ENCODE measurements at places on chromosomes 1 and 21.
A peak's percentile ranks its signal among the peaks of the same experiment; 100 is the strongest.

DNA sequence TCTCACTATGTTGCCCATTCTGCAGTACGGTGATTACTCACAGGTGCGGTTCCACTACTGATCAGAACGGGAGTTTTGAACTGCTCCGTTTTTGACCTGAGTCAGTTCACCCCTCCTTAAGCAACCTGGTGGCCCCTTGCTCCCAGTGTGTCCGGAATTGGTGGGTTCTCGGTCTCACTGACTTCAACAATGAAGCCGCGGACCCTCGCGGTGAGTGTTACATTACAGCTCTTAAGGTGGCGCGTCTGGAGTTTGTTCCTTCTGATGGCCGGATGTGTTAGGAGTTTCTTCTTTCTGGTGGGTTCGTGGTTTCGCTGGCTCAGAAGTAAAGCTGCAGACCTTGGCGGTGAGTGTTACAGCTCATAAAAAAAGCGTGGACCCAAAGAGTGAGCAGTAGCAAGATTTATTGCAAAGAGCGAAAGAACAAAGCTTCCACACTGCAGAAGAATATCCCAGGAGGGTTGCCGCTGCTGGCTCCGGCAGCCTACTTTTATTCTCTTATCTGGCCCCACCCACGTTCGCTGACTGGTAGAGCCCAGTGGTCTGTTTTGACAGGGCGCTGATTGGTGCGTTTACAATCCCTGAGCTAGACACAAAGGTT, 17.6 kb upstream of the PARP1 start:
- no peak for DNase-seq

DNA sequence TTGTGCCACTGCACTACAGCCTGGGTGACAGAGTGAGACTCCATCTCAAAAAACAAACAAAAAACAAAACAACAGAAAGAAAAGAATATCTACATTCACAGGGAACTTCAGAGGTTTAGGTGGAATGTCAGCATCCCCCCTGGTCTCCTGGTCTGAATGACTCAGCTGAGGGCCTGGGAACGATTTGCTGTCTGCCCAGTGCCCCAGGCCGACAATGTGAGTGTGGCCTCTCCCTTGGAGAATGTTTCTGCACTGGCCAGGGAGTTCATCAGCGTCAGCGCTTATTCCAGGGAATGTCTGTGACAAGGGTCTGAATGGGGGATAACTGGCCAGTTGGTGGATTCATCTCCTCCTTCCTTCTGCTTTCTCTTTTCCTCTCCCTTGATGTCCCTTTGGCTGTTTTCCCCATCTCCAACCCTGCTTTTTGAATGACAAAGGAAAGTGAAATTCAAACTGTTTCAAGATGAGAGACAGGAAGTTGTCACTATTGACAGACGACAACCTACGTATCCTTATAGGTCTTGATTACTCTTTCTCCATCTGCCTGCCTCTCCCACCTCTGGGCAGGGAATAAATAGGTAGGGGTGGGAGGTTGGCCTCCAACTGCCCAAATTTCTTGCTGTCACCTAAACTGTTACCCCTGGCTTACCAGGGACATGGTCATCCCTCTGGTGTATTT, 213.1 kb downstream of the HHAT start:
- no peak for DNase-seq

DNA sequence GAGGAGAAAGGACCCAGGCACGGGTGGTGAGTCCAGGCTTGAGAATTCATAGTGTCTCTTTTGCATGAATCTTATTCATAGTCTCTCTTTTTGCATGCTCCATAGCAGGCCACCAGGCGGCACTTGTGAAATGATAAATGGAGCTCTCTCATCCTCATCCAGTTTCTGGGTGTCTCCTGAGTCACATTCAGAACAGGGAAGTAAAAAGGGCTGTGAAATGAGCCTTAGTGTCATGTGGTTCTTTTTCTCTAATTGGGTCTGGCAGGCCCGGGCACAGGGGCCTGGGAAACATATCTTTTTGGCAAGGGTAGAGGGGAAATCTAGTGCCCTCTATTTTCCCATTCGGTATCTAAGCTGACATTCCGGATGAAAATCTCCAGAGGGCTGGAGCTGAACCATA, 19.1 kb upstream of the NCF2 start:
- no peak for DNase-seq

GRCh38 chr1:30295266-30295665, 428.1 kb downstream of the MATN1 start:
- no peak for DNase-seq

- DNase-seq: no peak
Observed at GRCh38 chr21:16815243-16815642, 697.6 kb upstream of the CXADR start.

DNA sequence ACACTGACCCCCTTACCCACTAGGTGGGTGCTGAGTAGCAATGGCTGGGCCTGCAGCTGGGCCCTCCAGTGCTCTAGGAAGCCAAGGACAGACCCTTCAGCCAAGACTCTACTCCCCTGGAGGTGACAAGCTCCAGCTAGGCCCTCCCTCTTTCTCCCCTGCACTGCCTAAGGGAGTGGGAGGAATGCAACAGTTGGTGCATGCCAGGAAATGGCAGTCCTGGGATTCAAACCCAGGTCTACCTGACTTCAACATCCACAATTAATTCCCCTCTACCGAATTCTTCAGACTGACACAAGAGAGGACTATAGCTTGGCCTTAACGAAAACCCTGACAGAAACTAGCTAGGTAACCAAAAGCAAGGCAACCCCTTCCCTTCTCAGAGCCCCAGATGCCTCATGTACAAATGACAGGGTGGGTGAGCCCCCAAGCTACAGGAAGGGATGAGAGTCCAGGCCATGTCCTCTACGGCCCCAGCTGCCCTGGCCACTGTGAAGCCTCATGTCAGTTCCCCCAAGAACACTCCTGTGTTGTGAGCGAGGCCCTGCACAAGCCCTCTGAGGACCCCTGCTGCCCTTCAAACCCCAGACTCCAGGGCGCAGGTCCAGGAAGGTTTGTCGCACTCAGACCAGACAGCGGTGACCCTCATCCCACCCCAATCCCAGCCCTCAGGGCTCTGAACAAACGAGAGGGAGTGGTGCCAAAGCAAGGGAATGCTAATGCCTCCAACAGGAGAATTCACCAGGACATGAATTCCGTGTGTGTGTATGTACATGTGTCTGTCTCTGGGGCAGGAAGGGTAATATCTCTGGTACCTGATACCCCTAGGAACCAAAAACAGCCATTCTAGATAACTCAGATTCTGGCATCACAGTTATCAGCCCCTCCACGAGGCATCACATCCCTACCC, 92.3 kb downstream of the MRPL37 start:
- no peak for DNase-seq

DNA sequence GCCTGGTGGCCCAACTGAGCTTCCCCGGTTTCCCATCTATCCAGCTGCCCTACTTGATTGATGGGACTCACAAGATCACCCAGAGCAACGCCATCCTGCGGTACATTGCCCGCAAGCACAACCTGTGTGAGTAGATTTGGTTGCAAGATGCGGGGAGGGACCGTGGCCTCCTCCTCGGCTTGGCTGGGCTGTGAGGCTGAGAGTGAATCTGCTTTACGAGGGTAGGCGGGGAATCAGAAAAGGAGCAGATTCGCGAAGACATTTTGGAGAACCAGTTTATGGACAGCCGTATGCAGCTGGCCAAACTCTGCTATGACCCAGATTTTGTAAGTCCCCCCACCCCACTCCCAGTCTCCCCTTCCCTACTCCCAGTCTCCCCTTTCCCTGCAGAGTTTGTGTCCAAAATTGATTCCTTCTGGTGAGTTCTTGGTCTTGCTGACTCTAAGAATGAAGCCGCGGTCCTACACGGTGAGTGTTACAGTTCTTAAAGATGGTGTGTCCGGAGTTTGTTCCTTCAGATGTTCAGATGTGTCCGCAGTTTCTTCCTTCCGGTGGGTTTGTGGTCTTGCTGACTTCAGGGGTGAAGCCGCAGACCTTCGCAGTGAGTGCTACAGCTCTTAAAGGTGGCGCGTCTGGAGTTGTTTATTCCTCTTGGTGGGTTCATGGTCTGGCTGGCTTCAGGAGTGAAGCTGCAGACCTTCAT, 1.5 kb downstream of the GSTM2 start:
- DNase-seq: no peak

DNA sequence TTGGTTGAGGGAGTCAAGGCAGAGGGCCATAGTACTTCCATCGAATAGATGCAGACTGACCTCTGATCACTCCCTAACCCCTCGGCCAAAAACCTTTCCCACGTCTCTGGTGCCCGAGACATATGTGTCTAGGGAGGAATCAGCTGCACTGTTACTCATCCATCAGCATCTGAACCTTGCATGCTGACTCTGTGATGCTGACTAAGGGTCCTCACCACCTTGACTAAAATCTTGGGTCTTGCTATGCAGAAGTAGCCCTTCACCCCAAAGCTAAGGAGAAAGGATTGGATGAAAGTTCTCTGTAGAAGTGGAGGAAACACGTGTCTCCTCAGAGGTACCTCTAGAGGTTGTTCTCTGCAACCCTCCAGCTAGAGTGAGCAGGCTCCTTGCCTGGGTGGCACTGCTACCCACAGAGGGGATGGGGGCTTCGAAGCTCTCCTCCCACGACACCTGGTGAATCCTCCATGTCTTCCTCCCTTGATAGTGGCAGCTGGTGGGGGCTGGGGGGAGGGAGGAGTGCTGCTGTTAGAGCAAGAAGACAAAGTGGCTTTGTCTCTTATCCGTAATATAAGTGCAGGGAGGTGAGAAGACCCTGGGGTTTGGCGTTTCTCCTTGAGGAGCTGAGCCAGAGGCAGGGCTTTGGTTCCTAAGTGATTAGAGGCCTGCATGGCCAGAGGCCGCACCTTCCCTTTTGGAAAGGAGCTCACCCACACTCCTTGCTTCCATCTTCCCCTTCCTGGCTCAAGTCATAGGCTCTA, 45.1 kb downstream of the ATP2B4 start:
- no peak for DNase-seq

GRCh38 chr1:110309139-110309538, 30.0 kb upstream of the RBM15 start:
- DNase-seq: no peak

- DNase-seq: peak; percentile 60
Observed at GRCh38 chr1:202968895-202969295, 1.8 kb upstream of the CYB5R1 start.

- no peak for DNase-seq
Observed at GRCh38 chr1:219692981-219693380, 80.1 kb upstream of the ZC3H11B start.

DNA sequence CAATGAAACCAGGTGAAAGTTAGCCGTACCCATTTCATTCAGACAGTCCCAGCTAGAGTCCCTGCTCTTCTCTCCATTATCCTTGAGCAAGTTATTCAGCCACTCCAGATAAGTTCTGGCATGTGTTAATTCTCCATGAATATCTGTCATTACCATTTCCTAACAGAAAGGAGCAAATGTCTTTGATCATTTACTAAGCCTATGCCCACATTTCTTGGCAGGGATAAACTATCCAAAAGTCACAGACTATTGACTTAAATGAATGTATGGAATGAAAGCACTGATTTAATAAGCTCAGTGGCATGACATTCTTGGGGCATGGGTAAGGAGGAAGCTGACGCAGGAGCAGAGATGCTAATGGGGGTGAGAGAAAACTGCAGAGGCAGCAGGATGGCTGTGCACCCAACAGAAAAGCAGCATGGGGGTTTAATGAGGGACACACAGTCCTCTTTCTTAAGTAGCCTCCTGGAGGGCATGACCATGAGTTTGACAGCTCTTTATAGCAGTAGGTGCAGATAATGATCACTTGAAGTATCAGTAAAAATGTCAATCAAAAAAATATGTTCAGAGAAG, 17.6 kb upstream of the DHCR24 start:
- no peak for DNase-seq

GRCh38 chr1:43763497-43763973, 56.2 kb downstream of the ST3GAL3 start:
- DNase-seq: no peak

DNA sequence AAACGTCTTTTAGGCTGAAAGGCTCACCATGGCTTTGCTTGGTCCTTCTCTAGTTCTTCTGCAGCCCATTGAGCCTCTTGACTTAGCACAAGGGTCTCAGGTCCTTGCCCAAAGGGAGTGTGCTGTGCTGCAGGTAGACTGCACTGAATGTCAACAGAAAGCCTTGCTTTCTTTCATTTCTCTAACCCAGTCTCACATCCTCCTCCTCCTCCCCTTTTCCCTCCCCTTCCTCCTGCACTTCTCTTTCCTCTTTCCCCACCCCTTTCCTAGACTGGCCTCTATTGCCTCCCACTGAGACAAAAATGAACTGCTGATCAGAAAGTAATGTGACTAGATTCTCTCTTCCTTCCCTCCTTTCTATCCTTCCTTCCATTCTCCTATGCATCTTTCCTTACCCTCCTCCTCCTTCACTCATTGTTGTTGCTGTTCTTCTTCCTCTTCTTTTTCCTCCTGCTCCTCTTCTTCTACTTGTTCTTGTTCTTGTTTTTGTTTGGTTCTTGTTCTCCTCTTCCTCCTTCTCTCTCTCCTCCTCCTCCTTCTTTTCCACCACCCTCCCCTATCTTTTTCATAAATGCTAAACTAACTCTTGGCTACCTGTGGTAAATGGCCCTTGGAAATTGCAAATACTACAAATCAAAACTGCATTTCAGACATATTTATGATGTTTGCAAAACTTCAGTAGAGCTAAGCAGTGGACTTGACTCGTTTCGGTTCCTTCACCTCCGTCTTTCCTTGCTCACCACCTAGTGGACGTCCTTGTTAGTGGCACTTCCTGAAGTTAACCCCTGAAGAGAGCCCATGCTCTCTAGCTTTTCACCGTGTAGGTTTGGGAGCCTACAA, at the start of gene SELL:
SELL (minus strand) TSS at position 152 of the 840 bp plus-strand sequence; CDS start at position 30, 122 bp downstream.
- peak; percentile 21 for DNase-seq

GRCh38 chr21:42238185-42238934, 19.4 kb downstream of the ABCG1 start:
- no peak for DNase-seq

GRCh38 chr1:43666608-43667007, 16.7 kb downstream of the KDM4A start:
- no peak for DNase-seq

GRCh38 chr1:155717041-155717440, 28.1 kb downstream of the DAP3 start:
- DNase-seq: no peak

GRCh38 chr1:10829965-10830515, 33.6 kb upstream of the CASZ1 start:
- DNase-seq: no peak

- no peak for DNase-seq
Observed at GRCh38 chr1:223405507-223405906, 12.3 kb downstream of the CCDC185 start.

DNA sequence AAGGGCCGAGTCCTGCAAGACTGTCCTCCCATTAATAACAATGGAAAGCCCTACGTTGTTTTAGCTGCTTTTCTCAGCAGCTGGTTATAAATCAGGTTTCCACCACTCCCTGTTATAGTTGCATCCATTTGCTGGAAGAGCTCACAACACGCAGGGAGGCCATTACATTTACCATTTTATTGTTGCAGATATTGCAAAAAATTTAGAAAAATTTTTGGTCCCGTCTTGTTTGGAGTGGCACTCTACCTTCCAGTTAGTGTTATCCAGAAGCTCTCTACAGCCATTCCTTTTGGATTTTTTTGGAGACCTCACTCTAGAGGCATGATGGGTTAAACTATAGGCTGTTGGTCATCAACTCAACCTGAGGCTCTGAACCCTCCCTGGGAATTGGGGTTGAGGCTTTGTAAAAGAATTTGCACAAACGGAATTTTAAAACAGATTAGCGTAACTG, 1532.1 kb upstream of the TPTE start:
- DNase-seq: no peak
